ENCODE measurements at places on chromosomes 4 and X.
A peak's percentile ranks its signal among the peaks of the same experiment; 100 is the strongest.

- DNase-seq = no peak
Observed at GRCh38 chr4:173494013-173494970, 35.7 kb downstream of the HAND2 start.

GRCh38 chrX:21479695-21480270 is 105.6 kb downstream of the CNKSR2 start:
- DNase-seq = peak; percentile 7

- DNase-seq = no peak
Observed at GRCh38 chrX:105502336-105502735, 281.8 kb upstream of the TEX13A start.

DNA sequence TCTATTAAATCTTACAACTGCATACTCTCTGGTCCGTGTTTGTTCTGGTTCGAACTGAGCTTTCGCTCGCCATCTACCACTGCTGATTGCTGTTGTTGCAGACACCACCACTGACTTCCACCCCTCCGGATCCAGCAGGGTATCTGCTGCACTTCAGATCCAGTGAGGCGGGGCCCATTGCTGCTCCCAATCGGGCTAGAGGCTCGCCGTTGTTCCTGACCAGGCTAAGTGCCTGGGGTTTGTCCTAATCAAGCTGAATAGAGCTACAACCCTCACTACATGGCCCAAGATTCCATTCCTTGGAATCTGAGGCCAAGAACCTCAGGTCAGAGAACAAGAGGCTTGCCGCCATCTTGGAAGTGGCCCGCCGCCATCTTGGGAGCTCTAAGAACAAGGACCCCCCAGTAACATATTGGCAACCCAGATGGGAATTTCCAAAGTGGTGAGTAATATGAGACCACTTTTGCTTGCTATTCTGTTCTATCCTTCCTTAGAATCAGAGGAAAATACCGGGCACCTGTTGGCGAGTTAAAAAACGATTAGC is 43.3 kb downstream of the ENOPH1 start:
- no peak for DNase-seq
